Muscle of back (tissue), 13 donors: ENCODE measurements at places on chromosomes 13 and 19. TPM values are rescaled to one million over a fixed set of nuclear protein-coding genes. Genes with fewer than 3 reads are reported as not detected.

GRCh38 chr13:102944821-102945220, 99.0 kb downstream of the ERCC5 start:
- no peak for DNase-seq

DNA sequence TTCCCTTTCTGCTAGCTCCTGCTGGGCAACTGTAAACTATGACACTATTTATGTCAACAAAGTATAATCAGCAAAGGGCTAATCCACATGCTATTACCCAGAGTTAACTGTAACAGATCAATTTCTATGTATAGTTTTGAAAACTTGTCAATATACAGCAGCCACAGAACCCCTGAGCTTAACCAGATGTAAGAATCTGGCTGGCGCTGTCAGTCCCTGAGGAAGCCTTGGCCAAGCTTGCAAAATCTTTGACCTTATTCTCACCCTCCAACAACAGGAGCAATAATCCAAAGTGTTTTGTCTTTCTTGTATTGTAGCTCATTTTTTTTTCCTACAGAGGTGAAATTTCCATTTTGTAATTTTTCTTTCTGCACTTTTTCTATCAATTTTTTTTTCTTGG, 1230.1 kb upstream of the SLC10A2 start:
- DNase-seq, result peak; percentile 72

DNA sequence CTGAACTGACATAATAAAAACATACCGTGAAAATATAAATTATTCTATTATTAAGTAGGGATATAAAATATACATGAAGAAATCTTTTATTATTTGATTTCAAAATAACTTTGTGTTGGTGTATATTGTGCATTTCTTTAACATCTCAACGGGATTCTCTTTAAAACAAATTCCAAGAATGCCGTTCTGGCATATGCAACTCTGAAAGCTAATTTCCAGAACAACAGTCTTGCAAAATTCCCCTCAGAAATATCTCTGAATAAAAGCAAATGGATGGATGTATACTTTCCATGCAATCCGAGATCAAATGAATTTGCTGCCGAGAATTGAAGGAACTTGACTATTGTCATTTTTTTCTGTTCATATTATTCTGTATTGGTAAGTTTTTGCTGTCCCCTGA, 1579.8 kb downstream of the PCDH9 start:
- peak; percentile 14 for DNase-seq

- DNase-seq, result no peak
Observed at GRCh38 chr19:13437919-13438618, 68.2 kb downstream of the CACNA1A start.

- DNase-seq, result peak; percentile 83
Observed at GRCh38 chr13:65595916-65596315, 1634.2 kb downstream of the PCDH9 start.

DNA sequence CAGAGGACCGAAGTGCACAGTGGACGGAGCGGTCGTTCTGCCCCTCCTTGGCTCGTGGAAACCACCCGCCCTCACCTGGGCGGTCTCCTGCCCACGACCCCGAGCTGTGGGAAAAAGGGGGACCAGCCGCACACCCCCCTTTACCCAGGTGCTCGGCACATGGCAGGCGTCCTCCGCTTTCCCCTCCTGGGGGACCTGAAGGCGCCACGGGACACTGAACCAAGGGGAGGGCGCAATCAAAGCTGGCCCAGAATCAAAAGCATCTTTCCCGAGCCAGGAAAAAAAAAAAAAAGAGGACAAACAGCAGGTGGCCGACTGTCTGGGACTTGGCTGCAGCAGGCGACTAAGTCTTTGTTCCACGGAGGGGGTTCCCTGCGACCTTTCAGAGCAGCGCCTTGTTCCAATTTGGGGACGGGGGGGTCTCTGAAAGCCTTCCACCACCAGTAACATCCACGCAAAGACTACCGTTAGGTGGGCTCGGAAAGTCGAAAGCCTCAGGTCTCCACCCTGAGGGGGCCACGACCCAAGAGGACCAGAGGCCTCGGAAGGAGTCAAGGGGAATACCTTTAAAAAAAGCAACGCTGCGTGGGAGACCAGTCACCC, 1.1 kb downstream of the MBD3 start:
- peak; percentile 19 for DNase-seq

DNA sequence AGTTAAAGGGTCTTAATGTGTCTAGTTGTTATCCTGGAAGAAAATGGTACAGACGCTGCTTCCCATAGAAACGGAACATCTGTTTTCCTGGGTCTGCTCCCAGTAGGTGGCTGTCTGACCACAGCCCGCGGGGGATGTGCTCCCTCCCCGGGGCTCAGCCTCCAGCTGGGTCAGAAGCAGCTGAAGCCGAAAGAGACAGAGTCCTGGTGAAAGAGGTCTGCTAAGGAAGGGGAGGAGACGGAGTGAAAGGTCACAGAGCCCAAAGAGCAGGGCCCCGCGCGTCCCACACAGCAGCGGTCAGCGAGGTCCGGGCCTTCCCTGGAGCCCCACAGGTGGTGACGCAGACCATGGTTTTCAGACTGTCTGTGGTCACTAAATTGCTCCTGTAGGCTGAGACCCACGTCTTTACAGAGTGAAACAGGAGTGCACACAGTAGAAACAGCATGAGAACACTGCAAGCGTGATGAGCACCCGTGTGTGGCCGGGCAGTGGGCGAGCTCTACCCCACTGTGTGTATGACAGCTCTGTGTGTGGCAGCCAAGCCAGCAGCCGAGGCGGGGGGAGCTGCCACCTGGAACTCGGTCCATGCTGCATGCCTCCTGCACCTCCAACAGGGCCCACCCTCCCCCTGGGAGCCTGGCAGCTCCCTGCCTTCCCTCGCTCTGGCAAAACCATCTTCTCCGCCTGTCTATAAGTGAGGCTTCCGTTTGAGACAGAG, 52.0 kb upstream of the C13orf46 start:
- DNase-seq, result peak; percentile 76

DNA sequence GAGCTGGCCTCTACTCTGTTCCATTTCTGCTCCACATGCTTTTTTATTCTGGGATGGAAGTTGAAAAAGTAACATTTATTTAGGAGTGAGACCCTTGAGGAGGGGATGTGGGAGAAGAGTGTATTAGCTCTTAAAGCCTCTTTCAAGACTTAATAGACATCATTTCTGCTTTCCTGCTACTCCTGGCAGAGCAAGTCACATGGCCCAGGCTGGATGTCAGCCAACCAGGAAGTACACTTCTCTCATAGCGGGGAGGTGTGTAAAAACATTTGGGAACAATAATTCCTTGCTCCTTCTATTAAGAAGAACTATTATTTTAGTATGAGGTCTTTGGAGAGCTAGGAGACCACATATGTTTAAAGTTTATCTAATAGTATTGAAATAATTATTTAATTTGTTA, 40.6 kb upstream of the FAM216B start:
- peak; percentile 47 for DNase-seq

DNA sequence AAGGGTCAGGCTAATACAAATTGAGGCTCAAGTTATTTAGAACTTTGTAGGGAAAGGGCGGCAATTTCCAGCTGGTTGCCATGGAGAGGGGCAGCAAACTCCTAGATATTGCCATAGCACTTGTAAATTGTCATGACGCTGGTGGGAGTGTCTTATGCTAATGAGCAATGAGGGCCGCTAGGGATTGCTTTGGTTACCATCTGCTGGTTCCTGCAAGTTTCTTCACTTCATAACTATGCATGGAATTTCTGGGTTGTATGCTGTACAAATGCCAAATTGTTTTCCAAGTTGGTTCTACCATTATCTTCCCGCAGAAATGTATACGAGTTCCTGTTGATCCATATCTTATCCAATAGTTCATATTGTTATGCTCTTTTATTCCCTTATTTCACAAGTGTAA, 1339.4 kb downstream of the EFNB2 start:
- DNase-seq, result no peak

DNA sequence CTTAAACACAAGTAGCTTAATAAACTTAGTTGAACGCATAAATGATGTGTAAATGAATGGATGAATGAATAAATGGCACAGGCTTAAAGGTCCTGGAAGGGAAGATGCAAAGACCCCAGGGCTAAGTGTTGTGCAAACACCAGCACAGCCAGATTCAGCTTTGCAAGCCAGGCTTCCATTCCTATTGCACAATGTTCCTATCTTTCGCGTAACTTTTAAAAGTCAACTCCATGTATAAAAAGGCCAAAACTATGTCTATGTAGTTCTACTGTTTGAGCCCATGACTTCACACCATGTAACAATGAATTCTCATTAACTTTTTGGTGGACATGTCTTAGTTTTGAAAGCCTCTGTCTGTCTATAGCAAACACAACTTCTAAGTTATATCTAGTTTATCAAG, 226.0 kb downstream of the NALCN start:
- no peak for DNase-seq

DNA sequence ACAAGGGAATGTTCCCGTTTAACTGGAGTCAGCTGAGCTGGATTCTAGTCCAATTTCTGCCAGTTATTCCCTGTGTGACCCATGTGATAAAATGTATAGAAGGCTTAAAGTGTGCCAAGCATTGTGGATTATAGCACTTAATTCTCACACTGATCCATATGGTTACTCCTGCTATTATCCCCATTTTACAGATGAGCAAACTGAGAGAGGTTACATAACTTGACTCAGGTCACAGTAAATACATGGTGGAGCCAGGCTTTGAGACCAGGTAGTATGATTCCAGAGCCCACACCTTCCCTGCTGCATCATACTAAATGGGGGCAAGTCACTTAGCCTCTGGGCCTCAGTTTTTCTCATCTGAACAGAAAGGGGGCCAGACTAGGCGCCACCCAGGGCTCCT, 2.0 kb upstream of the DHRS12 start:
- no peak for DNase-seq

The SUPT5H gene
- 72.3 TPM for polyA plus RNA-seq

The TUBA3C gene
- not detected for polyA plus RNA-seq

The LILRA1 gene
- 0.65 TPM for polyA plus RNA-seq

The ZNF418 gene
- polyA plus RNA-seq, result 7.5 TPM

The C3 gene
- polyA plus RNA-seq, result 9.1 TPM

The ZNF850 gene
- 1.7 TPM for polyA plus RNA-seq

The ZNF578 gene
- polyA plus RNA-seq, result 4.1 TPM

The TTC9B gene
- polyA plus RNA-seq, result not detected
